A673 (cell line): ENCODE measurements at places on chromosomes 2 and 18.

GRCh38 chr2:21819454-21819853, 695.7 kb downstream of the TDRD15 start:
- DNase-seq, result no peak

DNA sequence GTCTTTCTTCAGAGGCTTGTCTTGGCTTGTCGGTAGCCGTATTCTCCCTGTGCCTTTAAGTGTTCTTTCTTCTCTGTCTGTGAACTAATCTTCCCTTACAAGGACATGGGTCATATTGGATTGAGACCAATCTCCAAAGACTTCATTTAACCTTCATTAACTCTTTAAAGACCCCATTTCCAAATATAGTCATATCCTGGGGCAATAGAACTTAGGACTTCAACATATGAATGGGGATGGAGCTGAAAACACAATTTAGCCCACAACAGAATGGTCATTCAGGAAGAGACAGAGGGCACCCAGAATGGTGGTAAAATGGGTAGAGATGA, 82.1 kb upstream of the TANK start:
- DNase-seq, result no peak

GRCh38 chr2:37324536-37324785, 172 bp downstream of the PRKD3 start:
- DNase-seq, result no peak

DNA sequence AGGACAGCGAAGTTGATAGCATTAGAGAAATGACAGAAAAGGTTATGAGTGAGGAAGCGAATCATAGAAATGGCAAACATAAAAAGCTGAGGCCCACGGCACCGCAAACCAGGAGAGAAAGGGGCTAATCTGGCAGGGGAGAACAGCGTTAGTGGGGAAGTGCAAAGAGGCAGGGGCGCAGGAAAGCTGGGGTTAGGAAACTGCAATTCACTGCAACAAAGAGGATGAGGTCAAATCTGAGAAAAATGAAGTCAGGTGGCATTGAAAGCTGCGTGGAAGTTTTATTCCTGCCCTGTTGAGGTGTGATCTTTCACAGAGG, 653 bp upstream of the ABI2 start:
- DNase-seq, result no peak

GRCh38 chr2:28578774-28579173, 82.9 kb downstream of the PLB1 start:
- DNase-seq, result no peak
